ENCODE measurements at places on chromosomes 7 and 10.

GRCh38 chr7:158431941-158432347, 155.7 kb downstream of the PTPRN2 start:
- DNase-seq, result no peak

DNA sequence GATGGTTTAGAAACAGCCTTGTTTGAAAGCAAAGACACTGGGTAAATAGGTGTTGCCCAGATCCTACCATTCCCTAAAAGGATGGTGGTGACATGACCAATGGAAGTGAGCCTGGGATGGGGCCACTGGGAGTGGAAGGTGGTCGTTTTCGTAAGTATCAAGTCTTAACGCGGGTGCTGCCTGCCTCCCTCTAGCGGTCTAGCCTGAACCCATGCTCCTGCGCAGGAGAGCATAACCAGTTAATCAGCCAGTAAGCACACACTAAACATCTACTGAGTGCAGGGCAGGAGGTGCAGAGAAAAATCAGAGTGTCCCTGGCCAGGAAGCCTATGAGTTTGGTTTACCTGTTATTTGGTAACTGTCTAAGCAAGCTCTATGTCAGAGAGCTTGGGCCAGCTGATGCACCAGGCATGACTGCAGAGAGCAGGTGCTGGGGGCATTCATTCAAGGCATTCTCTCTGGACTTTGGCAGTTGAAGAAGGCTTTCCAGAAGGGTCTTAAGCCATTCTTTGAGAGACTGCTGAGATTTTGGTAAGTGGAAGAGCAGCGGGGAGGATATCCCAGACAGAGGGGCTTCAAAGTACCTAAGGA, 930 bp downstream of the GARIN1A start:
- peak; percentile 20 for DNase-seq

DNA sequence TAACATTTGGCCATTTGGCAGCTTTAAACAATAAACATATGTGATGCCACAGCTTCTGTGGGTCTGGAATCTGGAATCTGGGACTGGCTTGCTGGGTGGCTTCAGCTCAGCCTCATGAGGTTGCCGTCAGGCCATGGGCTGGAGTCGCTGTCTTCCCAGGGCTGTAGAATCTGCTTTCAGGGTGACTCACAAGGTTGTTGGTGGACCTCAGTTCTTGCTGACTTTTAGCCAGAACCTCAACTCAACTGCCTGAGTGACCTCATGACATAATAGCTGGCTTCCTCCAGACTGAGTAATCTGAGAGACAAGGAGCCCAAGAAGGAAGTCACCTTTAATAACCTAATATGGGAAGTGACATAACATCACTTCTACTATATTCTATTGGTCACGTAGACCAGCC, 44.6 kb upstream of the TSPAN13 start:
- no peak for DNase-seq

GRCh38 chr10:10786109-10787090, 231.3 kb upstream of the CELF2 start:
- no peak for DNase-seq

DNA sequence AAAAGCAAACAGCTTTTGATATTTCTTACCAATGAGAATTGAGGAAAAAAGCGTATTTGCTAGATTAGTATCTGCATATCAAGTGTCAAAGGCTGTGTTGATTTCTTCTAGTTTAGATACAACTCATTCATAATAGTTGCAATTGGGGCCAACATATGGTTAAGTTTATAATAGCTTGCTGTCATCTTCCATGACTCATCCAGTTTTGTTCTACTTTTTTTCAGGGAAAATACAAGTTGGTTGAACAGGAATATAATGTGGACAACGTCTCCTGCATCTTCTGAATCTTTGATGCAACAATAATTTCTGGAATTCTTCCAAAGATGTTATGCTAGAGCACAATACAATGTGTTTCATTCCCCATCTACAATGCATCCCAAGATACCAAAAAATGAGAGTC, 182.0 kb downstream of the THSD7A start:
- no peak for DNase-seq

GRCh38 chr10:70481105-70481504, 2.5 kb downstream of the PALD1 start:
- DNase-seq, result no peak

GRCh38 chr10:33307835-33308234, 26.6 kb downstream of the NRP1 start:
- DNase-seq, result no peak

DNA sequence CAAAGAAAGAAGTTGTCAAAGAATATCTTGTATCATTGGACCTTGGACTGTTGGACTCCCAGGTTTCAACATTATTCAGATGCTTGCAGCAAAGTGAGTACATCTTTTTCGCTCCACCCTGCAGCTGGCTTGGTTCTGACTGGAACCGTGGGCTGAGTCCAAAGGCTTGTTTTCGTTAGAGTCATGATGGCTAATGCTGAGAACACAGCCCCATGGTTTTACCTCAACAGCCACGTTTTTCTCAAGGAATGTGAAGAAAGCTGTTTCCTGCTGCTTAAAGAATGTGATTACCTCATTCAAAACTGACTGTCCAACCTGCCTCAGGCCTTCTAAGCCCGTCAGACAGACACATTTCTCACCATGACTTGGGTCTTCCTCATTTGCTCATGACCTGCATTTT, 69.5 kb downstream of the STEAP1B start:
- DNase-seq, result no peak

- no peak for DNase-seq
These were observed 232 bp upstream of the GRID1 start for GRCh38 chr10:86366902-86367151.

- DNase-seq, result no peak
These were observed 3.3 kb downstream of the PPIF start for GRCh38 chr10:79350407-79351154.

GRCh38 chr10:113068178-113068890, 118.3 kb downstream of the TCF7L2 start:
- DNase-seq, result no peak

GRCh38 chr7:16223963-16224707, 197.2 kb downstream of the CRPPA start:
- peak; percentile 20 for DNase-seq

- no peak for DNase-seq
These were observed 27.7 kb upstream of the VIPR2 start for GRCh38 chr7:159172400-159172799.

DNA sequence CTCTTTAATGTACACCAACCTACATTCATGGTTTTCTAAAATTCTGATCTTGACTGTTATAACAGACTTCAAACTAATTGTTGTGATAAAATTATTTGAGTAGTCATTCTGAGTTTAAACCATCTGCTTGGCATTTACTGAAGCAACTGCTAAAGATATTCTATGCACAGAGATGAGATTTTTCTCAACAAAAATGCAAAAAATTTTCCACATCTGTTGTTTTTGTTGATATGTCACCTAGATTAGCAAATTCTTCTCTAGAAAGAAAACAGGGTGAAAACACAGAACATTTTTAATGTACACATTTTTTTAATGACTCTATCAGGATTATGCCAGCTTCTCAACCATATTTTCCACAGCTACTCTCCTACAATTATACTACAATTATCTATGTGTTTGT, 42.7 kb downstream of the ARHGAP12 start:
- no peak for DNase-seq

DNA sequence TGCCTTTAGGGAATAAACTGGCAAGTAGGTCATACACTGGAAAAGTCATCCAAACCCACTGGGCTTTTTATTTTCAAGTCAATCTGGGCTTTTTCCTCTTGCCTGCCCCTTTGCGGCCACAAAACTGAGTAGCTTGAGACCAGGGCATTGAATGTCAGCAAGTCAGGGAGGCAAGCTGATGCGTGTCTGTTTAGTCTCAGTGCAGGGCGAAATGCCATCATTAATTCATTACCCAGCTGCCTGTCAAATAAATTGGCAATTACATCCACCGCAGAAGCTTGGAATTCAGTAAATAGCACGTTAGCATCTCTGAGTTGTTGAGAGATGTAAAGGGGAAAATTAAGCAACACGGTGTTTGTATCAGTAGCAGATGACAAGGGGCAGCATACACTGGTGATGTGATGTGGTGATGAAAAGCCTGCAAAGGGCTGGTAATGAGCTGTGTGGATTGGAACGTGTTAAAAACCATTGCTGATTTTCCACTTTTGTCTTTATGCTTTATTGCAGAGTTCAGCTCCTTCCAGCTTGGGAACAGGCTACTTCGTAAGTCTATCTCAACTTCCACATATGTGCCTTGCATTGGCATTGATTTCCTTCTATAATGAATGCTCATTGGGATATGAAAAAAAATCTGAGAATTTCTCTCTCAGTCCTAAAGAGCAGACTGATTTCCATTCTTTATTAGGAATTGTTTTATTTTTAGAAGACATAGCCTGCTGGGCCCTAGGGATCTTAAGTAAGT, 535.9 kb downstream of the AUTS2 start:
- DNase-seq, result no peak

- no peak for DNase-seq
These were observed 14.2 kb downstream of the SKAP2 start for GRCh38 chr7:26850193-26850651.

DNA sequence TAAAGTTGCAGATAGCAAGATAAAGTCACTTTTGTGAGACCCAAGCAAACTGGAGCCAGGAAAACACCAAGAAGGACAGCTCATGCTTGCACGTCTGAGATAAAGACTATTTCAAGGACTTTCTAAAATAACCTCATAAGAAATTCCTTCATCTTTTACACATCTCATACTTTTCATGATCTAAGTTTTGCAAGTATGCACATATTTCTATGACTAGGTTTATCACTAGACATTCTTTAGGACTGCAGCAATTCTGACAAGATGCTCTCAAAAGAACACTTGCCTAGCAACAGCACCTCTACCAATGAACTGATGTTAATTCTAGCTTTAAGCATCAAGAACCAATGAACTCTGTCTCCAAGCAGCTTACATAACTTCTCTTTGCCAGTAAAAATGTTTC, 457.6 kb downstream of the SEMA3D start:
- no peak for DNase-seq
